ENCODE measurements at places on chromosomes 7 and 10. TPM values are rescaled to one million over a fixed set of nuclear protein-coding genes. Genes with fewer than 3 reads are reported as not detected.

- no peak overlapping the region for H3K27ac ChIP-seq
- H3K4me3 ChIP-seq, result no peak overlapping the region
- H3K27me3 ChIP-seq, result peaks cover 18% of the 10 kb centered on the region
- H3K4me1 ChIP-seq, result no peaks in the 10 kb centered on the region
- DNase-seq, result no peak
Observed at GRCh38 chr10:48880016-48880705, 59.5 kb downstream of the LRRC18 start.

DNA sequence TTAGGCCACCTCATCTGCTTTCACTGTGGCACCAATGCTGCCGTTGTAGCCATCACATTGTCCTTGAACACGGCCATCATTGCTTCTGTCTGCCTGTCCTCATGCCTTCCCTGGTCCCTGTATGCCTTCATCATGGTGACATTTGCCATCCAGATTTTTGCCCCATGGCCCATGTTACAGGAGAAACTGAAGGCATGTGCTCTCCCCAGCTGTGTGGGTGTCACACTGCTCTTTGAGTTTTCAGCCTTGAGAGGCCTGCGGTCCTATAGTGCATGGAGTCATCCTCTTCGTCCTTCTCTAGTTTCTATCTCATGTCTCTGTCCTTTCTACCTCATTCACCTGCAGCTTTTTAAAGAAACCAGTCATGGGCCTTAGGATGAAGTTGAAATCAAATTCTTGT lies 6.2 kb upstream of the SLC26A3 start:
- H3K4me3 ChIP-seq, result no peak overlapping the region
- no peaks in the 10 kb centered on the region for H3K27me3 ChIP-seq
- no peaks in the 10 kb centered on the region for H3K4me1 ChIP-seq
- H3K27ac ChIP-seq, result no peak overlapping the region
- no peaks in the 10 kb centered on the region for H3K36me3 ChIP-seq
- no peak for DNase-seq

DNA sequence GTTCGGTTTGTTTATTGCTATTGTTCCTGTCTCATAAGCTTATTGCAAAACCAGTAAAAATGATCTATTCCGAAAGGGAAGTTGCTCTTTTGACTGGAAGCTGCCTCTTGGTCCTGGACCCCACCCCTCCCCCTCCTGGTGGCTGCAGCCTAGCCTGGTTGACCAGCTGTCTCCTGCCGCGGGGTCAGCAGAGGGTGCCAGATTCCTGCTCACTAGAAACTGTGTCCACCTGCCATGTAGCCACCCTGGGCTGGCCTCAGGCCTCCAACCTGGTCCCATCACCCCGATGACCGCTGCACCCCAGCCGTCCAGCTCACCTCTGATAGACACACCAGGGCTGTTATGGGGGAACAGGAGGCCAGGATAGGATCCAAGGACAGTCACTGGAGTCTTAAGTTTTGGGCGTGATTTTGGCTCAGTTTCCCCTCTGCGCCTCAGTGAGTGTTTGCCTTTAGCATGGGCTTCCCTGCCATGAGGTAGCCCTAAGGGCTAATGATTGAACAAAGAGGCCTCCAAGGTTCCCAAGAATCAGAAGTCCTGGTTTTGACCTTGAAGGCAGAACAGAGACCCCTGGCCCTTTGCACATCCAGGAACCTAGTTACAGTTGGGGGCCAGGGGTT lies 32.9 kb upstream of the SLF2 start:
- no peaks in the 10 kb centered on the region for H3K27me3 ChIP-seq
- H3K4me3 ChIP-seq, result no peak overlapping the region
- no peaks in the 10 kb centered on the region for H3K36me3 ChIP-seq
- H3K27ac ChIP-seq, result no peak overlapping the region
- DNase-seq, result no peak

GRCh38 chr7:111668711-111669110 lies 106.4 kb upstream of the IMMP2L start:
- no peak overlapping the region for H3K4me3 ChIP-seq
- H3K36me3 ChIP-seq, result no peaks in the 10 kb centered on the region
- no peak for DNase-seq
- H3K27me3 ChIP-seq, result no peaks in the 10 kb centered on the region
- H3K4me1 ChIP-seq, result no peaks in the 10 kb centered on the region
- no peak overlapping the region for H3K27ac ChIP-seq

DNA sequence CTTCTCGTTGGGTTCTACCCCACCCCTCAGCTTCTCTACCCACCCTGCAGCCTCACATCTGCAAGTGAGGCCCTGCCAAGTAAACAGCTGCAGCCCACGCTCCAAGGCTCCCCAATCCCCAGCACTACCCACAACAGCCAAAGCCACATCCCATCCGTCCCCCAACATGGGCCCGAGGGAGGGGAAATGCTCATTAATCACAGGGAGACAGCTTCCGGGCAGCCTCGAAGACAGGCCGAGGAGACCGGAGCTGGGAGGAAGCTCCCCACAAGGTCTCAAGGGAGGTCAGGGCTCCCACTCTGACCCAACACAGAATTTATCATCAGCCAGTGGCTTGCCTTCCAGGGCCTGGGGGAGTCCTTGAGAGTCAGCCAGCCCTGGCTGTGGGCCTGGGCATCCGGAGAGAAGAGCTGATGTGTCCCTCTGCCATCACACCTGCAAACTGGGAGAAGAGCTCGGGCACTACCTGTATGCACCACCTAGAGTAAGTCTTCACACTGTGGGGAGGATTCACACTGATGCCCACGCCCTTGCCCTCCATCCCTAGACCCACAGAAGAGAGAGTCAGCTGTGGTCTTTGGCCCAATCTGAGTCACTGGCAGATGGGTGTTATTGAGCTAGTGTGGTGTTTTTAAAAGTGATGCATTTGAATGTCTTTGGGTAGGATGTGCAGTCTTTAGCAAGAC lies 115.5 kb upstream of the ZMIZ1 start:
- H3K36me3 ChIP-seq, result no peaks in the 10 kb centered on the region
- no peak for DNase-seq
- peaks cover 5% of the 10 kb centered on the region for H3K27me3 ChIP-seq
- H3K4me3 ChIP-seq, result no peak overlapping the region

DNA sequence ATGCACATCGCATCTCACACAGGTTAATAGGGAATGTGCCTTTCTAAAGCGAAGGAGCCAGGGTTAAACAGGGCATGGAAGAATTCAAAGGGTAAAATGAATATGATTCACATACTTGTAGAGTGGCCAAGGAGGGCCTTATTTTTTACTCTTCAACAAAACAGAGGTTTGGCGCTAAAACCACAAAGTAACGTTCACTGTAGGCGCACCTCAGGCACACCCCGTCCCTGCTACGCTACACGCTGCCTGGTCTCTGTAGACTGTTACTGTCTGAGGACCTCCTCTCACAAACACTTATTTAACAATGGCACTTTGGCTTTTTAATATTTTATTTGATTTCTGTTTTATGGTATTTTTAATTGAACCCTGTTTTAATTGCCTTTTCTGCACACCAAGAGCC lies 462.1 kb upstream of the GALNT17 start:
- no peaks in the 10 kb centered on the region for H3K27me3 ChIP-seq
- DNase-seq, result peak; percentile 19
- no peak overlapping the region for H3K27ac ChIP-seq
- H3K36me3 ChIP-seq, result no peaks in the 10 kb centered on the region
- H3K4me3 ChIP-seq, result no peak overlapping the region
- peaks cover 7% of the 10 kb centered on the region for H3K4me1 ChIP-seq

DNA sequence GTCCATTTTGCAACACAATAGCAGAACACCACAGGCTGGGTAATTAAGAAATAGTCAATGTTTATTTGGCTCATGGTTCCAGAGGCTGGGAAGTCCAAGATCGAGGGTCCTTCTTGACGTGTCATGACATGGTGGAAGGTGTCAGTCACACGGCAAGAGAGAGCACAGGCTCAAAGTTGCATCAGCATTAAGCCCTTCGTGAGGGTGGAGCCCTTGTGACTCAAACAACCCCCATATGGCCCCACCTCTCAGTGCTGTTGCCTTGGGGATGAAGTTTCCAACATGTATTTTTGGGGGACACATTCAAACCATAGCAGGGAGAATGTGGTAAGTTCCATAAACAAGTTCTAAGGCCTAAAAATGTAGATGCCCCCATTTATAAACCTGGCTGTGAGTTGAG lies 24.6 kb upstream of the GTPBP4 start:
- H3K27me3 ChIP-seq, result no peaks in the 10 kb centered on the region
- peaks cover 3% of the 10 kb centered on the region for H3K4me1 ChIP-seq
- H3K4me3 ChIP-seq, result no peak overlapping the region
- H3K36me3 ChIP-seq, result no peaks in the 10 kb centered on the region

DNA sequence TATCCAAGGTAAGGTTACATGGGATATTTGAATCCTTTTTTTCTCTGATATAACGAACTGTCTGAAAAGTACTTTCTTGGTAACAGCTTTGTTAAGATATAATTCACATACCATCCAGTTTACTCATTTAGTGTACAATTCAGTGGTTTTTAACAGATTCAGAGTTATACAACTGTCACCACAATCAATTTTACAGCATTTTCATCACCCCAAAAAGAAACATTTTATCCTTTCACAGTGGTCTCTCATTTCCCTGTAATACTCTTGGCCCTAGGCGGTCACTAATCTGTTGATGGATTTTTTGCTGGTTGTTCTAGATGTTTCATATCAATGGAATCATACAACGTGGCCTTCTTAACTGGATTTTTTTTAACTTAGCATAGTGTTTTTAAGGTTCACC lies 91.6 kb downstream of the GLCCI1 start:
- no peak for DNase-seq
- no peaks in the 10 kb centered on the region for H3K27me3 ChIP-seq
- H3K4me3 ChIP-seq, result no peak overlapping the region
- H3K27ac ChIP-seq, result no peak overlapping the region

- no peak for DNase-seq
- no peaks in the 10 kb centered on the region for H3K27me3 ChIP-seq
- H3K36me3 ChIP-seq, result peaks cover 4% of the 10 kb centered on the region
Observed at GRCh38 chr7:100477871-100478267, 1.1 kb downstream of the TSC22D4 start.

- H3K4me3 ChIP-seq, result no peak overlapping the region
- peaks cover 58% of the 10 kb centered on the region for H3K36me3 ChIP-seq
- no peak overlapping the region for H3K27ac ChIP-seq
- H3K4me1 ChIP-seq, result no peaks in the 10 kb centered on the region
- H3K27me3 ChIP-seq, result no peaks in the 10 kb centered on the region
- no peak for DNase-seq
Observed at GRCh38 chr10:96152437-96152836, 22.3 kb downstream of the ZNF518A start.

- H3K4me1 ChIP-seq, result no peaks in the 10 kb centered on the region
- DNase-seq, result no peak
- H3K36me3 ChIP-seq, result no peaks in the 10 kb centered on the region
- no peak overlapping the region for H3K4me3 ChIP-seq
- H3K27me3 ChIP-seq, result no peaks in the 10 kb centered on the region
Observed at GRCh38 chr10:31296754-31297153, 22.3 kb upstream of the ZEB1 start.

DNA sequence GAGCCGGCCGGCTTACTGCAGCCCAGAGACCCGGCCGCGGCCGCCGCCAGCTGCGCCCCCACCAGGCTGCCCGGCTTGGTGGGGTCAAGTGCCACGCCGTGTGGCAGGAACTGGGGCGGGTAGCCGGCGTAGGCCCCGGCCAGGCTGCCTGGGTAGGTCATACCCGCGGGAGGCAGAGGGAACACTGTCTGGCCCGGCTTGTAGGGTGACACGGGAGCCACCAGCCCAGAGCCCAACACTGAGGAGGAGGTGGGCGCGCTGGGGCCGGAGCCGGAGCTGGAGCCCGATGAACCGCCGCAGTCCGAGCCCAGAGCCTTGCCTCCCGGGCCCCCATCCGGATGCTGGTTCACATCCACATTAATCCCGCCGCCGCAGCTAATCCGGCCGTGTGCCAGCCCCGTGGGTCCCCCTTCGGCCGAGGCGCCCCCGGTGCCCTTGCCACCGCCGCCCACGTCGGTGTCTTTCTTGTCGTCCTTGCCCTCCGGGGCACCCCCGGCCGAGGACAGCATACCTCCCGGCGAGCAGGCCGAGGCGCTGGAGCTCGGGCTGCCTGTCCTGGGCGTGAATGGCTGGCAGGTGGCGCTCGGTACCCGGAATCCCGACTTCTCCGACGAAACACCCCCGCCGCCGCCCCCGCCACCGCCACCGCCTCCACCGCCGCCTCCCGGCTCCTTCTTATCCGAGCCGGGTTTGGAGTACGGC lies 2.0 kb downstream of the ZNF503 start:
- no peaks in the 10 kb centered on the region for H3K36me3 ChIP-seq
- no peaks in the 10 kb centered on the region for H3K27me3 ChIP-seq
- DNase-seq, result peak; percentile 33
- no peak overlapping the region for H3K27ac ChIP-seq
- peaks cover 53% of the 10 kb centered on the region for H3K4me1 ChIP-seq
- no peak overlapping the region for H3K4me3 ChIP-seq

DNA sequence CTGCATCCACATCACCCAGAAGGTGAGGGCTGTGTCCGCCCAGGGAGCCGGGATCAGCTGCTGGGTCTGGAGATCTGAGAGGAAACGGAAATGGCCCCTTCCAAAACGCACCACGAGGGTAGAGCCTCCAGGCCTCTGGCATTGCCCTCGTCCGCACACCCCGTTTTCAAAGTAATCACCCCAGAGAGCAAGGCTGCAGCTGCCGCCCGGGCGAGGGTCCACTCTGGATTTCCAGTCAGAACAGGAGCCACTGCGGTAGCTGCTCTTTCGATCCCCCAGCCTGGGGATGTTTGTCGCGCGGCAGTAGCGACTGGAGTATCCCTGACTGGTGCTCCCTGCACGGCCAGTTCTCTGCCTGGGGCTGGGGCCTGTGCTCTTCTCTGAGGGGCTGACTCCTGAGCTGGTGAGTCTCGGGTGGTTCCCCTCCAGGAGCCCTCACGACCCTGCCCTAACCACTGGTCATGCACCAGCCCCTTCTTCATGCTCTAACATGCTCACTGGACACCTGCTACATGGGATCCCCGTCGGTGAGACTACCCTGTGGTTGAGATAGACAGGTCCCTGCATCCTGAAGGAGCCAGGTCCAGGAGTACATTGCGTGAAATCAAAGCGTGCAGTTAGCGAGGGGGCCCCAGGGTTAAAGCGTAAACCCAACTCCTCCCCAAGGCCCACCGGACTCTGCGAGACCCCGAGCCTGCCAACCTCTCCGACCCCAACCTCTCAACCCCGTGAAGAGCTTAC lies 99.2 kb downstream of the FOXL3 start:
- no peak for DNase-seq
- no peak overlapping the region for H3K4me3 ChIP-seq
- H3K27ac ChIP-seq, result no peak overlapping the region
- no peaks in the 10 kb centered on the region for H3K27me3 ChIP-seq
- H3K4me1 ChIP-seq, result peaks cover 9% of the 10 kb centered on the region
- no peaks in the 10 kb centered on the region for H3K36me3 ChIP-seq

The PRR15 gene
- total RNA-seq, result not detected

The UTF1 gene
- not detected for total RNA-seq

The TMEM139 gene
- total RNA-seq, result 1.1 TPM

The PLXDC2 gene
- total RNA-seq, result 0.56 TPM

The PLXNA4 gene
- total RNA-seq, result 8.3 TPM

The DENND11 gene
- total RNA-seq, result 55.7 TPM

The CAV1 gene
- total RNA-seq, result 1.4 TPM

The CUZD1 gene
- total RNA-seq, result 4.6 TPM

The TFR2 gene
- 8.7 TPM for total RNA-seq

The ZNF518A gene
- 20.6 TPM for total RNA-seq

The TMEM273 gene
- 22.9 TPM for total RNA-seq

Measured in T-cell (primary cell).